Stimulated activated naive CD8-positive, alpha-beta T cell treated with anti-CD3 and anti-CD28 coated beads, Interleukin-15, amount 100 ng/mL, for 72 hours (primary cell): ENCODE measurements at places on chromosomes 1 and 21.

DNA sequence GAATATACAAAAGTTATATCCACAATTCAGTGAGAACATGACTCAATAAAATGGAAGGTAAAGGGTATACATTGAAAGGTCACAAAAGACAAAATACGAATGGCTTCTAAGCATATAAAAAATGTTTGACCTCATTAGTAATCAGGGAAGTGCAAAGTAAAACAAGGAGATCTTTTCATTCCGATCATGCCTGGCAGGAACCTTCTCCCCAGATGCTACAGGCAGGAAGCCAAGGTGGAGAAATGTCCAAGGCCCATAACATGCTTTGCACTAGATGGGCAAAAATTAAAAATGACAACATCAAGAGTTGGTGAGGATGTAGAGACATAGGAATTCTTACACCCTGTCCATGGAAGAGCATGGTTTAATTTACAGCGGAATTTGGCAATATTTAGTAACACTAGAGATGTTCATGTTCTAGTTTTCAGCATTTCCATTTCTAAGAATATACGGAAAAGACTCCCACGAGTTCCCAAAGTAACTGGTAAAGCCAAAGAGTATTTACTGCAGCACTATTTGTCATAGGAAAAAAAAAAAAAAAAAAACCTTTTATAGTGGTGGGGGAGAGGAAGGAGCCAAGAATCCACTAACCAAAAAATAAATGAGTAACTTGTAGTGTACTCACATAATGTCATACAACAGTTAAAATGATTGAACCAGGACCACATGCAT is 184.5 kb upstream of the KAZN start:
- DNase-seq = no peak

- no peak for DNase-seq
Observed at GRCh38 chr1:201460814-201461644, 8.0 kb downstream of the PHLDA3 start.

GRCh38 chr21:38228115-38228514 is 28.7 kb upstream of the KCNJ15 start:
- DNase-seq = no peak

GRCh38 chr1:186236921-186237320 is 138.1 kb downstream of the TPR start:
- DNase-seq = no peak

DNA sequence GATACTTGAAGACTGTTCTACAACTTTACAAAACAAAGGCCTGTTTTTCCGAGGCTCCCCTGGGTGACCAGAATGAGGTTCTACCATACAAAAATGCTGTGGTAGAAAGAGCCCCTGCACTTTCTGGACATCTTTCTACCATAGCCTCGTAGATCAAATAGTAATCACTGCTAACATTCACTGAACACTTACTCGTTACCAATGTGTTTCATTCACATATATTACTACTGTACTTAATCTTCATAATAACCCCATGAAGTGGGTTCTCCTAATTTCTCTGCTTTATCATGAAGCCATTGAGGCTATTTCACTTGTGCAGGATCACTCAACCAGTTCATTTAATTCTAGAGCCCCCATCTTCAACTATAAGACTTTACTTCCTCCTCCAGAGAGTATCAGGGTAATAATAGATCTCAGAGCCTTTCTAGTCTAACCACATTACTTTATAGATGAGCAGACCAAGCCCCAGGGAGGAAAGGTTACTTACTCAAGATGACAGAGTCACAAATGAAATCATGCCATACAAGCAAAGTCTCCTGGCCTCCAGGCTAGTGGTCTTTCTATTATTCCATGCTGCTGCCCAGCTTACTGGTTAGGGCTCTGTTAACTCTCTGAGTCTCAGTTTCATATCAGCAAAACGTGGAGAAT is 46.7 kb upstream of the OSBPL9 start:
- DNase-seq = no peak
